CD4-positive, alpha-beta T cell (primary cell): ENCODE measurements at places on chromosomes 1 and 21.

DNA sequence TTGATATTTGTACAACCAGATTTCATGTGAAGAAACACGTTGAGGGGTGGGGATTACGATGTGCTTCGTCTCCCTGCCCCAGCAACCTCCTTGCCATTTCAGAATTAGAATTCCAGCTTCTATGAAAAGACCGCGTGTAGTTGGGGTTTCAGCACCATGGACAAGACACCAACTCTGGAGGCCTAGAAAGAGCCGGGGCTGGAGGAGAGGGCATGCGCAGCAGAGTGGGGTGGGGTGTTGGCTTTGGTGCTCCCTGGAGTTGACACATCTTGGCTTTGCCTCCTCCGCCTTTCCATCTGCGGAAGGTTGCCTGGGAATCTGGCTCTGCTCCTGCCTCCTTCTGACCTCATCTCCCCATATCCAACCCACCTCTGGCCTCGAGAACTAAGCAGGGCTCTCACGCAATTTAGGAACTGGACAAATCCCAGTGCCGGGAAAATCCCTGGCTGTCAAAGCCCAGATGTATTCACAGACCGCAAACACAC, 11.8 kb downstream of the HTR6 start:
- H3K27ac ChIP-seq: no peak overlapping the region
- DNase-seq: no peak
- H3K4me1 ChIP-seq: no peaks in the 10 kb centered on the region
- H3K36me3 ChIP-seq: peaks cover 3% of the 10 kb centered on the region
- no peaks in the 10 kb centered on the region for H3K27me3 ChIP-seq
- no peak overlapping the region for H3K4me3 ChIP-seq

DNA sequence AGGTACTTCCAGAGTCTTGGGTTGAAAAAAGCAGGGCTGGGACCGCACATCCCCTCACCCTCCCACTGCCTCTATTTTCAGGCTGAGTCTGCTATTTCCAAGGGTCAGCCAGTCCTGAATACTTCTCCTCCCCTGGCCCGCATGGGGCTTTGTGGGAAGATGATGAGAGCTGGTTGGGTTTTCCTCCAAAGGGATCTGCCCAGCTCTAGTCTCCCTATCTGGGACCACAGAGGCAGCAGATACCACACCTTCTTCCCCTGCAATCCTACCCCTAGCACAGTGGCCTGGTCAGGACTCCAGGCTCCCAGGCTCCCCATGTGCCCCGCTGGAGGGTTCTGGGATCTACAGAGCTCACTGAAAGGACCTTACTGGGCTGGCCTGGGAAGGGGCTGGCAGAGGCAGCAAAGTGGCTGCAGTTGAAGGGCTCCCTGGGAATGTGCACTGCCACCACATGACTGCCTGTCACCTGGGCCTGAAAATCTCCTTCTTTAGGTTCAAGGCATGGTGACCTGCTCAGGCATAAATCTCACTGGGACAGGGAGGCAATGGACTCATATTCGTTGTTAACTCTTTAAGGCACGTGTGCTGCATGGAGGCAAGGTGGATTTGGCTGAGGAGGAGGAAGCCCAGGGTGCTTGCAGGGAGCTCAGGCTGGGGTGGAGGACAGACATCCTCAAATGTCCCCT, 13.1 kb downstream of the CACNA1S start:
- no peaks in the 10 kb centered on the region for H3K36me3 ChIP-seq
- no peaks in the 10 kb centered on the region for H3K4me1 ChIP-seq
- no peak overlapping the region for H3K4me3 ChIP-seq
- no peak for DNase-seq
- H3K27me3 ChIP-seq: no peaks in the 10 kb centered on the region

DNA sequence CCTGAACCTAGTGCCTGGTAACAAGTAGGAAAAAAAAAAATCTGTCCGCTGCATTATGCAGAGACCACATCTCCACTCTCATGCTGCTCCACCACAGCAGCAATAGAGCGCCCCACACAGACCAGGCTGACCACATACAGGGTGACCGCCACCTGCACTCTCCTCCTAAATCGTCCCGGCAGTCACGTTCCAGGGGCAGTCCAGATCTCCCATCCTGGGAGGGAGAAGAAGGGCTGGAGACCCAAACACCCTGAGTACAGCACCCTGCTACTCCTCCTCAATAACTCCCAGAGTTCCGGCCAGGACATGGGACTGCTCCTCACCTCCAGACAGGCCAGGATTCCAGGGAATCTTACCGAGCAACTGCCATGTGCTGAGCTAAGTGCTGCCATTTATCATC, 15.3 kb downstream of the URB1 start:
- peaks cover 62% of the 10 kb centered on the region for H3K36me3 ChIP-seq
- H3K27me3 ChIP-seq: no peaks in the 10 kb centered on the region
- H3K4me3 ChIP-seq: no peak overlapping the region
- no peaks in the 10 kb centered on the region for H3K4me1 ChIP-seq
- DNase-seq: no peak
- no peak overlapping the region for H3K27ac ChIP-seq

DNA sequence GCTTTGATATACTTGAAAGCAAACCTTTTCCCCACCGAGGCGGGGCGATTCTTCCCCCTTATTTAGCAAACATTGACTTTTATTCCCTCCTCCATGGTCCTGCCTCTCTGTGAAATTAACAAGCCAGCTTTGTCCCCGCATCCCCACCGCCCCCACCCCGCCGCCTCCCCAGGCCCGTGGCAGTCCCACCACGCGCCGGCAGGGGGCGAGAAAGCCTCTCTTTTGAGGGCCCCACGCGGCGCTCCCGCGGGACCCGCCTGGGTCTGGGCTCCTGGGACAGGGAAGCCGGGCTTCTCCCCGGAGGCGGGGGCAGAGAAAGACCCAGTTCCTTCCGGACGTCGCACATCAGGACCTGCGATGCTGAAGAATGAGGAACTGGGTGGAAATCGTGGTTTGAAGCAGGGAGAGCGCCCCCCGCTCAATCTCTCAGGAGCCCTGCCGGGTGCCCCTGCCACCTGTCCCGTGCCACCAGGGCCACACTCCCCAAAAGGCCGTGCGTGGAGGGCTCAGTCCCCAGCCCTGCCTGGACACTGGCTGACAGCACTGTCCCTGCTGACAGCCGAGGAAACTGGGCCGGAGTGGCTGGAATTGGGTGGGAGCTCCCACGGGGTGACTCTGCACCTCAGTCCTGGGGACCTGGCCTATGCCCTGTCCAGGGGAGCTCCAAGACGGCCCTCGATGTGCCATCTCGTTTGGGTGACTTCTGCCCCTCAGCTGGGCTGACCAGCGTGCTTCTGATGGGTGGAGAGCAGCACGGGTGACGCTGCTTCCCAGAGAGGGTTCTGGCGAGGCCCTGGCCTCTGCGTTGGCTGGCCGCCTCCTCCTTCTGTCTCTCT, 8.6 kb upstream of the ACTRT2 start:
- H3K4me3 ChIP-seq: no peak overlapping the region
- no peak overlapping the region for H3K27ac ChIP-seq
- no peaks in the 10 kb centered on the region for H3K27me3 ChIP-seq
- peaks cover 6% of the 10 kb centered on the region for H3K4me1 ChIP-seq
- no peaks in the 10 kb centered on the region for H3K36me3 ChIP-seq
